ENCODE measurements at places on chromosomes 5 and 9.

- no peak for DNase-seq
Measured at GRCh38 chr9:32092031-32092430, 292.4 kb upstream of the ACO1 start.

GRCh38 chr9:133780962-133781827 lies 43.0 kb upstream of the SARDH start:
- no peak for DNase-seq

DNA sequence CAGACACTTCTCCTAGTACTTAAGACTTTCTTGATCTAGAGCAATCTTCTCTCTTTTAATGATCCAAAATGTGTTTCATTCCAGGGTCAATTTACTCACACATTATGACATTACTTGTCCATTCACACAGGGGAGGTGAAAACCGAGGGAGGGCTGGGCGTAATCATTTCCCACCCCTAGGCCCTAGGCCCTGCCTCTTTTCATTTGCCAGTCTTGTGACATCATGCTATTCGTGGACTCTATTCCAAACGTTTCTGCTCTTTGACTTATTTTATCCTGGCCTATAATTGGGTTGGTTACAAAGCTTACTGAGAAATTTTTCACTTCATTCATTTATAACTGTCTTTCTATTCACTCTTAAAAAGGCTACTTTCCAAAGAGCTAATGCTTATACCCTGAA lies 2.4 kb downstream of the DCAF12 start:
- no peak for DNase-seq

GRCh38 chr9:96343515-96344360 lies 39.8 kb downstream of the SLC35D2 start:
- DNase-seq: no peak

DNA sequence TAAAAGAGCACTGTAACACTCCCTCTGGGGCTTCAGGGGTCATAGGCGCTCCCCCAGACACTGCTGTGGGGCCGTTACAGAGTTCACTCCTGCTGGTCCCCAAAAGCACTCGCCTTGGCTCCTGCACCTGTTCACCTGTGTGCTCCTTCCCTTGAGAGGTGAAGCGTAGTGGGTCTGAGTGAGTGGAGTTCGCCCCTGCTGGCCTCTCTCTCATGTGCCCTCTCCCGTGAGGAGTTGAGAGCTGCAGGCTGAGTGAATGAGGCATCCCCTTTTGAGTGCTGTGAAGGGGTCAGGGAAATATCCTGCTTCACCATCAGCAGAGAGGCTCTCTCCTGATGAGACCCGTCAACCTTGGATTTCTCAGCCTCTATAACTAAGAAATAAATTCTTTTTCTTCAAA lies 134.6 kb upstream of the TUT7 start:
- DNase-seq: no peak

DNA sequence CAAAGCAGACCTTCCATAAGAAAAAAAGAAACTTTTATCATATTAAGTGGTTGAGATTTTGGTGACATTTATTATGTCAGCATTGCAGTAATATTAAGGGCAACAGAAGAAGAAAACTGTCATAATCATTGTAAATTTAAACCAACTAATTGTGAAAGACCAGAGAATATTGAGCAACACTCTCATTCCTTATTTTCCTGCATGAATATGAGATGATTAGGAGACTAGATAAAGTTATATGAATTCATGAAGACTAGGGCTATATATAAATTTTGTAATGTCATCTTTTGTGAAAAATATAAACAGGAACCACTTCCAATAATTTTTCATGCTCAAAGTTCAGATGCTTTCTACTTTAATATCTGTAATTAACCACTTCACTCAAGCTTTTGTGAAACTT lies 974.5 kb upstream of the CDH10 start:
- DNase-seq: peak; percentile 57

GRCh38 chr5:106956187-106956586 lies 714.5 kb downstream of the EFNA5 start:
- no peak for DNase-seq

DNA sequence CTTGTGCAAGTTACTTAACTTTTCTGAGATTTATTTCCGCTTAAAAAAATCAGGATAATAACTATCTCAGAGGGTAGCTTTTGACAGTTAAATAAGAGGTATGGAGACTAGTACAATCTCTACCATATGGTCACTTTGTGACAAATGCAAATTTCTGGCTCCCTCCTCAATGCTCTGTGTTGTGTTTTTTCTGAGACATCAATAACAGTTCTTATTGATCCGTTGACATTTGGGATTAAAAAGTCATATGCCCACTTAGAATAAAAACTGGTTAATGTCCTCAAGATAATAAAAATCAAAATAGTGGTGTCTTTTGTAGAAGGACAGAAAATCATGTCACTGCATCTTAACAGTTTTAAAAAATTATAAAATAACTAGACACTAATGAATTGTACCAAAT lies 24.7 kb upstream of the LNPEP start:
- no peak for DNase-seq

DNA sequence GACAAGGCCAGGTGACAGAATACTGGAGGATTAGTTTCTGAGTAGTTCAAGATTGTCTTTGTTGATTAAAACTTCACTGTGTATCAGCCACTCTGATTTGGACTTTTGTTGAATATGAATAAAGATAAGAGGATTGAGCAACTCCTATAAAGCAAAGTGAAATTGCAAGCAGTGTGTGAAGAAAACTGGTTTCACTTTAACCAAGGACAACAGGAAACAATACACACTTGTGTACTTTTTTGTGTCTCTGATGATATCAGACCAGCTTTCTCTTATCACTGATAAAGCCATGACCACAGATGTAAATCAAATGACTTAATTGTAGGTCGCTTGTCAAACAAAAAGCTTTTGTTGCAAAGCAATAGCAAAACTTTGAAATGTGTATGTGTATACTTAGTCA lies 268.6 kb downstream of the FER start:
- DNase-seq: no peak

GRCh38 chr9:119834064-119834620 lies 464.9 kb upstream of the BRINP1 start:
- DNase-seq: no peak

DNA sequence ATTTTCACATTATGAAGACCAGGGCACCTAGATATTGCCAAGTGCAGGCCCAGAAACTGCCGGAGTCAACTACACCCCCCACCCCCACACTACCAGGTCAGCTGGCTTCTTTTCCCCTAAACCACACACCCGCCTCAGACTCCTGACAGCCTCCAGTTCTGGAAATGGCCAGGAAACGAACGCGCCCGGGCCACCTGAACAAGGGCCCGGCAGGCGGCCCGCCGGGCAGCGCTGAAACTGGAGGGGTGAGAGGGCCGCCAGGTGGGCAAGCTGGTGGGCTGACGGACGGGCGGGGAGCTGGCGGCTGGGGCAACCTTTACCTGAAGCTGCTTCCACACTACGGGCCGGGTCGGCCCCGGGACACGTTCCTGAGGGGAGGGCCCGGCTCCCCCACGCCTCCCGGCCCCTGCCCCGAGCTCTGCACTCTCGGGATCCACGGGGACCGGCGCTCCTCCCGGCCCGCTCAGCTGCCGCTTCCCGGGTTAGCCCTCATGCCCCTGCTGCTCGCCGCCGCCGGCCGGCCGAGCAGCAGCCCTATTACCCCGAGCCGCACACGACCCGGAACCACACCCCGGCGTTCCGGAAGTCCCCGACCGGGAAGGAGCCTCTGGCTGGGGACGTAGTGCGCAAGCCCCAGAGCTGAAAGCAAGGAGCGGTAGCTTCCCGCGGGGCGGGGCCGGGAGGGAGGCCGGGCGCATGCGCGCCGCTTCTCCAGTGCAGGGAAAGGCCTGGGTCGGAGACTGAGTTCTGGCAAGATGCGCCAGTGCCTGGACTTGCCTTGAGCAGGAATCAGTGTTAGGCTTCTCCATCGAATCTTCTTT lies at the start of gene MAPKAP1:
TSS of gene MAPKAP1 (minus strand) at position 558 of the 821 bp plus-strand sequence. CDS start 34,634 bp downstream, outside the sequence.
- peak; percentile 60 for DNase-seq

DNA sequence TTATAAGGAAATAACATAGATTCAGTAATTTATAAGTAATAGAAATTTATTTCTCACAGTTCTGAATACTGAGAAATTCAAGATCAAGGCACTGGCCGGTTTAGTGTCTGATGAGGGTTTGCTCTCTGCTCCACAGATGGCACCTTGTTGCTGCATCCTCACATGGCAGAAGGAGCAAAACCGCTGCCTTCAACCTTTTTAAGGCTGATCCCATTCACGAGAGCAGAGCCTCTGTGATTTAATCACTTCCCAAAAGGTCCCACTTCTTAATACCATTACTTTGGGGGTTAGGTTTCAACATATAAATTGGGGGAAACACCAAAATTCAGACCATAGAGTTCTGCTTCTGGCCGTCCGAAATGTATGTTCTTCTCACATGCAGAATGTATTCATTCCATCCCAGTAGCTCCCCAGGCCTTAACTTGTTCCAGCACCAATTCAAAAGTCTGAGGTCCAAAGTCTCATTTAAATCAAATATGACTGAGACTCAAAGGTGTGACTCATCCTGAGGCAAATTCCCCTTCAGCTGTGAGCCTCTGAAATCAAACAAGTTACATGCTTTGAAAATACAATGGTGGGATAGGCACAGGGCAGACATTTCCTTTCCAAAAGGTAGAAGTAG lies 30.6 kb downstream of the BAAT start:
- DNase-seq: no peak

GRCh38 chr5:62306323-62306895 lies 403 bp downstream of the KIF2A start:
- no peak for DNase-seq

- no peak for DNase-seq
Measured at GRCh38 chr9:73474625-73475024, 323.0 kb downstream of the ANXA1 start.

DNA sequence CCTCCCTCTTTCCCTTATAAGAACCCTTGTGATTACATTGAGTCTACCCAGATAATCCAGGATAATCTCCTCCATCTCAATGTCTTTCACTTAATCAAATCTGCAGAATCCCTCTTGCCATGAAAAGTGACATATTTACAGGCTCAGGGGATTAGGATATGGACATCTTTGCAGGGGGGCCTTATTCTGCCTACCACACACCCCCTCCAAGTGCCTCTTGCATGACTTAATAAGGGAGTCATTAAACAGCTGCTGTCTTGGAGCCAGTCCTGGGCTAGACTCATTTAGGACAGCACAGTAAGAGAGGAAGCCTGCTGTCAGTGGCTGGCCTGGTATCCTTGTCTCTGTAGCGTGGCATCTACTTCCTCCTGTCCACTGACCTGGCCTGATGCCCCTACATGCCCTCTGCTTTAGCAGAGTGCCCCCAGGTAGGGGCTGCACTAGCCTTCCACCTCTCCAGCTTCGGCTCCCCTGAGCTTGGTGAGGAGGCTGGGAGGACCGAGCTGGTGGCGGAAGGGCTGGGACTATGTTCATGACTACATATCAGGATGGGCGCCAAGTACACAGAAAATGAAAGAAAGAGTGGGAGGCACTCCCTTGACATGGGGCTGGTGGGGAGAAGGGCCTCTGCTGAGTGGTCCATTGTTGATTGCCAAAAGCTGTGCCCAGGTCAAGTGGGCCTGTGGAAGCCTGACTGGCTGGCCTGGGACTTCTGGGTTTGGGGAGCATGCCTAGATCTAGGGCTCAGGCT lies 17.2 kb downstream of the ENHO start:
- no peak for DNase-seq

GRCh38 chr5:45491368-45491767 lies 204.8 kb downstream of the HCN1 start:
- no peak for DNase-seq

GRCh38 chr5:135832941-135833920 lies 1.2 kb upstream of the SLC25A48 start:
- no peak for DNase-seq

GRCh38 chr5:62395210-62395950 lies 8.3 kb downstream of the DIMT1 start:
- DNase-seq: no peak

DNA sequence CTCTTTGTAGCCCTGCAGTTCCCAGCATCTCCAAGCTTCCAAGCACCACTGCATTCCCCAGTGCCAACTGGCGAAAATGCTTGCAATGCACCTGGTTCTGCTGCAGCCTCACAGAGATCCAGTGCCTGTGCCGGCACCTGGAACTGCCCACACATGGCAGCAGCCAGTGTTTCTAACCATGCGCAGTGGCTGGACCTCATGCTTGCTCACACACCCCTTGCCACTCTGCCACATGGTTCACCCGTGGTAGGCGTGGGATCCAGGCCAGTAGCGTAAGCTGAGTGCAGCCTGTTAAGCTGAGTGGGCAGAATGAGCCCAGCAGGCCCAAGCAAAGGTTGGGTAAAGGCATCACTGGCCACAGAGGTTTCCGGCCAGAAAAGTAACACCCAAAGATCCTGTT lies 214.1 kb upstream of the VLDLR start:
- DNase-seq: no peak

- DNase-seq: no peak
Measured at GRCh38 chr5:9374025-9374424, 171.8 kb downstream of the SEMA5A start.

DNA sequence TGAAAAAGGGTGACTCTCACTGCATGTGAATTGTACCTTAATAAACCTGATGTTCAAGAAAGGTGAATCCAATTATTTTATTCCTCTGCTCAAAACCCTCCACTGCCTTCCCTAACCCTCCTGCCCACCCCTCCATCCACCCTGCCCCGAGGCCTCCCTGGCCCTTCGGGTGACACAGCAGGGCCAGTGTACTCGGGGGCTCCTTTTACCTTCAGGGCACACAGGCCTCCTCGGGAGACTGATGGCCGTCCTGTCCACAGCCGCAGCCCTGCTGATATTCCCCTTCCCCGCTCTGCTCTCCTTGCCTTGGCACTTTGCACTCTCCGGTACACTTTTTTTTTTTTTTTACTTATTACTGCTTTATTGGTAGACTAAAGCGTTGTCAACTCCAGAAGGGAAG lies 234.0 kb downstream of the CACNA1B start:
- no peak for DNase-seq

DNA sequence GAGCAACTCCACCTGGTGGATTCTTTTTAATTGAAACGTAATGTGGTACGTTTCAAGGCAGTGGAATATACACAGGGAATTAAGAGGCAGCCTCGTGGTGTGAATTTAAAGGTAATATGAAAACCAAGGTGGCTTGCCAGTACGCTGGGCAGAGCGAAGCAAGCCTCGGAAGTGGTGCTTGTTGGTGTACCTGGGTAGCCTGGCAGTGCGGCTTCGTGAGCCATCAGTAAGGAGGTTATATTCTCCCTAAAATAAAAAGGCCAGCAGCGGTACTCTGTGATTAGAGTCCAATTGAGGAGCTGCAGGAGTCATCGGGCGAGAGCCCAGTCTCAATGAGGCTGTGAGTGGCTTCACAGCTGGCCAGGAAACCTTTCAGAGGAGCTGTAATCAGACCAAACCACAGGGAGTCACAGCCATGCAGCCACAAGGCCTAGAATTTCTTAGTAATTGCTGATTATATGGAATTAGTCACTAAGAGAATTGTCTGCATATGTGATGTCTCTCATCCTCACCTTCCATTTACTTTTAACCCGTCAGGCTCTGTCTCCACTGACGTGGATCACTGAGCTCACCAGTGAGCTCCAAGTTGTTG lies 57.7 kb downstream of the DCP2 start:
- DNase-seq: no peak

DNA sequence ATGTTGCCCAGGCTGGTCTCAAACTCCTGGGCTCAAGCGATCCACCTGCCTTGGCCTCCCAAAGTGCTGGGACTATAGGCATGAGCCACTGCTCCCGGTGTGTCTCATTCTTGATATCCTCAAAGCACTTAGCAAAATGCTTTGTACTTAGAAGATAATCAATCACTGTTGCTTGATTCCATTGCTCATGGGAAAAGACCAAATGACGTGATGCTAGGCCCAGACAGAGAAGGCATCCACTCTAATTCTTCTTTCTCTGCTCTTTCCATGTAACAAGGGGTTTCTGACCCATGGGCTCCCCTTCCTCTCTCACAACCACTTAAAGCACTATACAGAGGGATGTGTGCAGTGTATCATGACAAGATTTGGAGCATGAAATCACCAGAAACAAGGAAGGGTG lies 83.0 kb downstream of the APBA1 start:
- DNase-seq: no peak

GRCh38 chr5:40618926-40619325 lies 60.8 kb upstream of the PTGER4 start:
- DNase-seq: no peak

All from SK-N-MC (cell line).